ENCODE measurements at places on chromosomes 4 and X. TPM values are rescaled to one million over a fixed set of nuclear protein-coding genes. Genes with fewer than 3 reads are reported as not detected.

The MAGEA9B gene
- not detected for total RNA-seq

The HTATSF1 gene
- total RNA-seq, result 50.2 TPM

The CXXC4 gene
- not detected for total RNA-seq

The MAP9 gene
- 5.9 TPM for total RNA-seq

The KIAA0232 gene
- 19.1 TPM for total RNA-seq

The HGFAC gene
- total RNA-seq, result not detected

The CSAG3 gene
- total RNA-seq, result 0.78 TPM

The IL13RA2 gene
- total RNA-seq, result not detected

The WNK3 gene
- 0.02 TPM for total RNA-seq

The DYNLT3 gene
- 15.3 TPM for total RNA-seq

The SPRY1 gene
- total RNA-seq, result 49.0 TPM

The MGARP gene
- total RNA-seq, result not detected

The OPN1MW gene
- not detected for total RNA-seq

The CLDN34 gene
- not detected for total RNA-seq

The ALPK1 gene
- total RNA-seq, result 9.7 TPM

The GRSF1 gene
- total RNA-seq, result 124 TPM

The SOD3 gene
- not detected for total RNA-seq

The BANK1 gene
- total RNA-seq, result not detected

The GTPBP6 gene
- total RNA-seq, result 68.3 TPM

The SPATA4 gene
- not detected for total RNA-seq

The OTC gene
- total RNA-seq, result not detected

The NPY1R gene
- not detected for total RNA-seq

The GRIA2 gene
- total RNA-seq, result not detected

The RHOXF1 gene
- not detected for total RNA-seq

The MAGEA4 gene
- not detected for total RNA-seq

The RBM47 gene
- 20.3 TPM for total RNA-seq

The MAGED4B gene
- 0.32 TPM for total RNA-seq

The NFXL1 gene
- 16.5 TPM for total RNA-seq

The PAGE2 gene
- total RNA-seq, result not detected

The TCEAL7 gene
- total RNA-seq, result not detected

The VSIG4 gene
- not detected for total RNA-seq

The GC gene
- total RNA-seq, result not detected

The AVPR2 gene
- not detected for total RNA-seq

The CFAP47 gene
- not detected for total RNA-seq

The IGSF1 gene
- total RNA-seq, result not detected

The GNPDA2 gene
- total RNA-seq, result 18.9 TPM

The CPLX1 gene
- 1.3 TPM for total RNA-seq

The NPY5R gene
- not detected for total RNA-seq

The GRID2 gene
- total RNA-seq, result not detected

The PWWP3B gene
- total RNA-seq, result not detected

The PNMA6F gene
- total RNA-seq, result not detected

The ADH1C gene
- total RNA-seq, result not detected

The EVC2 gene
- total RNA-seq, result 0.32 TPM

The PIM2 gene
- total RNA-seq, result 478 TPM

The PPP1R2C gene
- not detected for total RNA-seq

The CDX4 gene
- not detected for total RNA-seq

The F8A2 gene
- not detected for total RNA-seq

The OTUD6A gene
- total RNA-seq, result not detected

The MAGEB1 gene
- total RNA-seq, result not detected

The MCUB gene
- total RNA-seq, result 46.0 TPM

The PHOX2B gene
- total RNA-seq, result not detected

The PNMA6A gene
- 0.73 TPM for total RNA-seq

The RS1 gene
- not detected for total RNA-seq

The NMU gene
- total RNA-seq, result not detected

The GABRE gene
- not detected for total RNA-seq

The EDA gene
- total RNA-seq, result 1.6 TPM

The SLC25A4 gene
- 2.7 TPM for total RNA-seq

The RAB39B gene
- total RNA-seq, result 11.4 TPM

All from activated T-helper 1 cell treated with anti-CD3 and anti-CD28 coated beads, Interleukin-12 subunit alpha, Interleukin-12 subunit beta, Interleukin-2, Interleukin-4 antibody, amounts not matched to agents 30 ng/mL and 10 ng/mL and 1 ng/mL, durations not matched to agents 14 hours and 24 hours and 36 hours (primary cell).